ENCODE measurements at places on chromosomes 7 and 10. TPM values are rescaled to one million over a fixed set of nuclear protein-coding genes. Genes with fewer than 3 reads are reported as not detected.

The NEUROD6 gene
- not detected for total RNA-seq

The MEOX2 gene
- not detected for total RNA-seq

The PNLIP gene
- total RNA-seq, result not detected

The ATP6V1F gene
- total RNA-seq, result 109 TPM

The BMS1 gene
- total RNA-seq, result 30.4 TPM

The KCP gene
- total RNA-seq, result not detected

The CFAP70 gene
- 0.58 TPM for total RNA-seq

The LRMDA gene
- not detected for total RNA-seq

The CDNF gene
- 2.5 TPM for total RNA-seq

The SVOPL gene
- not detected for total RNA-seq

The CREM gene
- 106 TPM for total RNA-seq

The MOGAT3 gene
- not detected for total RNA-seq

The SLC18A3 gene
- not detected for total RNA-seq

The NUDT13 gene
- 2.2 TPM for total RNA-seq

The SLC26A4 gene
- 1.5 TPM for total RNA-seq

The MBLAC1 gene
- 2.2 TPM for total RNA-seq

The STAM gene
- total RNA-seq, result 23.8 TPM

The SMKR1 gene
- 2.3 TPM for total RNA-seq

The NUTM2A gene
- total RNA-seq, result 0.64 TPM

The GPNMB gene
- 0.42 TPM for total RNA-seq

The ITPRID1 gene
- total RNA-seq, result not detected
